ENCODE measurements at places on chromosomes 7 and 10.

- no peak for DNase-seq
Observed at GRCh38 chr7:145884716-145885514, 231.7 kb upstream of the CNTNAP2 start.

GRCh38 chr7:105015390-105015965, 1.5 kb downstream of the KMT2E start:
- DNase-seq: peak; percentile 21

- DNase-seq: no peak
Observed at GRCh38 chr10:106661133-106661766, 503.3 kb downstream of the SORCS1 start.

- DNase-seq: no peak
Observed at GRCh38 chr10:48572414-48572813, 32.5 kb downstream of the ARHGAP22 start.

GRCh38 chr7:13047061-13047460, 359.6 kb downstream of the ARL4A start:
- no peak for DNase-seq

- DNase-seq: peak; percentile 11
Observed at GRCh38 chr7:37448011-37448635, 541 bp downstream of the ELMO1 start.

DNA sequence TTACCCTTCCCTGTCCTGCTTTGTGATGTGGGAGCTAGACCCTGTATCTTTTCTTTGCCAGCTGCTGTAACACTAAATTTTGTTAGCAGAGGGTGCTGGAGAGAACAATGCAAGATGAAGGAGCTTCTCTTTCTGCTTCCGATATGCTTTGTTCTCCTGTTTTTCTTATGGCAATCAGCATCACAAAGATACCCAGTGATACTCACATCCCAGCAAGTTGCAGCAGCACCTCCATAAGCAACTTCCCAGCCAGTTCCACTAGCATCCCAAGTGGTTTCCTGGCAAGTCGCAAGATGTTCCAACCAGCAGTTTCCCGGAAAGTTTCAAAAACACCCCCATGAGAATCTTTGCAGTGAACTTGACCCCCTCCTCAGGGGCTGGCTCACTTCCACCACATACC, 148.6 kb downstream of the IMMP2L start:
- DNase-seq: no peak

- no peak for DNase-seq
Observed at GRCh38 chr10:107952649-107953556, 788.4 kb upstream of the SORCS1 start.

DNA sequence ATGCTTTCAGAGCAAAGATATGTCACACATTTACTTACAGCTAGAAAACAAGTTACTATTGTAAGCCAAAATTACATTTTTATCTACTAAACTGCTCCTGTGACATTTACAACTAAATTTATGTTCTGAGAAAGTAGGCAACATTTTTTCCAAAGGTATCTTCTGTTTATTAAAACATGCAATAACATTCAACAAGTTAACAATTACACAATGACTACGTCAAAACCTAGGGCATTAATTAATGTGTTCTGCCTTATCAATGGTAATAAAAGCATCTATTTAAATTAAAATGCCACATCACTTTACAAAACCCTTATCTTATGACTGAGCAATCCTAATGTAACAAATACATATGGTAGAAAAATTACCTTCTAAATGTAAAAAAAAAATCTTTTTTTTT, 14.9 kb downstream of the ASZ1 start:
- DNase-seq: no peak

DNA sequence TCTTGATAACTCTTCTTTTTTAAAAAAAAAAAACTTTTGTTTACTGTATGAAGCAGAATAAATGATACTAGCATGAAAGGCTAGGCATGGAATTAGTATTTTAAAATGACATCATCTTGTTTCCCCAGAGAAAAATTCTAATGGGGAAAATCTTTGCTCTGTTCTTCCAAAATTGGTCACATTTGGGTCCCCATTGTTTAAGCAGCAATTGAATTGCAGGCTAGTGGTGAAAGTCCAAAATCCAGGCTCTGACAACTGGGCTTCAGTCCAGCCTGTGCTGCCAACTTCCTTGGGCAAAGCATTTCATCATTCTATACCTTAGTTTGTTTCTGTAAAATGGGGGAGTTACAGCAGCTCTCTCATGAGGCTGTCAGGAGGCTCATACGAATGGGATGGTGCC, 726.4 kb downstream of the KCNMA1 start:
- DNase-seq: no peak

GRCh38 chr10:3272300-3272699, 99.7 kb upstream of the PITRM1 start:
- no peak for DNase-seq

- DNase-seq: no peak
Observed at GRCh38 chr7:84705706-84706105, 481.1 kb downstream of the SEMA3D start.

DNA sequence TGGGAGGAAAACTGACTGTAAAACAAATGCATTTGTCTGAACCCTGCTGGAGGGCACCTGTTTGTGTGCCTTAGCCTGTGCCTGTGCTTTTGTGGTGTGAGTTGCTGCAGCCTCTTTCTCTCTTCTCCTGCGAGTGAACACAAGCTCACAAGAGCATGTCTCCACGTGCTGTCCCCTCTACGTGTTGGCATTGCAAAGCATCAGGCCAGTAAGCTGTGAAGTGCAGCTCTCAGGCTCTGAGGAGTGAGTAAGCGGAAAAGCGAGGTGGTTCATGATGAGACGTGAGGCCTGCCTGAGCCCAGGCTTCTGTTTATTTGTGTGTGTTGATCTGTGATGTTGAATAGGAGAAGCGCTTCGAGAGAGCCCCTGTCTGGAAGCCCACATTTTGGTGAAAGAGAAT, 85.6 kb upstream of the PDCD4 start:
- no peak for DNase-seq
